NB4 (cell line): ENCODE measurements at places on chromosomes 2 and 18.

DNA sequence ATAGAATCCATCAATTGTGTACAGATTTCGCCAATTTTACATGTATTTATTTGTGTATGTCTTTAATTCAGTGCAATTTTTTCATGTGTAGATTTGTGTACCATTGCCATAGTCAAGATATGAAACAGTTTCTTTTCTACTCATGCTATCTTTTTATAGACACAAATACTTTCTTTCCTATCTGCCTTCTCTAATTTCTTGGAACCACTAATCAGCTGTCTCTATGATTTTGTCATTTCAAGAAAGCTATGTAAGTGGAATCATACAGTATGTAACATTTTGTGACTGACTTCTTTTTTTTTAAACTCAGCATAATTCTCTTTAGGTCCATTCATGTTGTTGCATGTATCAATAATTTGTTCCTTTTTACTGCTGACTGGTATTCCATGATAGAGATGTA, 33.3 kb downstream of the KIAA1328 start:
- no peak for DNase-seq

DNA sequence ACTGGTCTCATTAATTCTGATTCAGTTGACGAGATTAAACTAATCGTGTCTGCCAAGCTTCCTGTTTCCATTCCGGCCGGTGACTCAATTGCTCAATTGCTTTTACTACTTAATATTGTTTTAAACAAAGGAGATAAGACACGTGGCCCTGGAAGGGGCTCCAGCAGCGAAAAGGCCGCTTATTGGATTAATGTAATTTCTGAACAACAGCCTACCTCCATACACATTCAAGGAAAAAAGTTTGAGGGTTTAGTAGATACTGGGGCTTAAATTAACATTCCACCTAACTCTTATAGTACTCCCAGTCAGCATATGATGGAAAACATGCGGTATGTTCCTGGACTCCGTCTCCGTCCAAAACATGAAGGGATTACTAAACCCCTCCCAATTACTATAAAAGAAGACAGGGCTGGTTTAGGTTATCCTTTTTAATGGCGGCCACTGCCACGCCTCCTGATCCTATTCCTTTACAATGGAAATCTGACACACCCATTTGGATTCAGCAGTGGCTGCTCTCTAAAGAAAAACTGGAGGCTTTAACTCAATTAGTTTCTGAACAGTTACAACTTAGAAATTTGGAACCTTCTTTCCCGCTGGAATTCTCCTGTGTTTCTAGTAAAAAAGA, 27.1 kb downstream of the VPS54 start:
- DNase-seq, result no peak

DNA sequence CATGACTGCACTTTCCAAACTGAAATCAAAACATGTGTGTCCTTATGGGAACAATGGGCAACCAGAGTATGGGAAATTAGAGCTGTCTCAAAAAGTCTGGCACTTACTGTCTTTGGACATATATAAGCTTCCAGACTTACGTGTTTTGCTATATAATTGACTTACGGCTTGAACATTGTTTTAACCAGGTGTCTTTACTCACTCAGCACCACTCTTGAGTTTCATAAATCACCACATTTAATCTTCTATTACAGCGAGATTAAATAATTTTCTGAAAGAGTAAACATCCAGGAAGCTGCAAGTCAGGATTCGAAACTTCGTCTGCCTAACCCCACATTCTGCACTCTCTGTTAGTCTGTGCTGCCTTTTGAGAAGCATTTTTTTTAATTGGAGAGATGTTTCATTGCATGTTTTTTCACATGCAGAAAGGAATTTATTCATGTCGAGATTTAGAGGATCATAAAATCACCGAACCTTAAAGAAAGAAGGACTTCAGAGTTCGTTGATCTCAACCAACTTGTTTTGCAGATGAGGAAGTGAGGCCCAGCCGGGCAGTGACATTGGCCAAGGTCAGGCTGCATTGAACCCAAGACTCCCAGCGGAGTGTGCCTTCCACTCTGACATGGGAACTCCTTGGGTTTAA, 137.3 kb downstream of the SETBP1 start:
- no peak for DNase-seq

- DNase-seq, result no peak
These were observed 24.4 kb downstream of the EHD3 start for GRCh38 chr2:31258351-31258750.

GRCh38 chr2:68272246-68272994, 20.1 kb upstream of the PPP3R1 start:
- DNase-seq, result peak; percentile 44

- DNase-seq, result peak; percentile 59
These were observed 37.6 kb downstream of the SLC14A1 start for GRCh38 chr18:45761512-45762114.

GRCh38 chr18:1999387-1999786, 571.9 kb downstream of the METTL4 start:
- no peak for DNase-seq

- no peak for DNase-seq
These were observed 1343.2 kb upstream of the LRRTM1 start for GRCh38 chr2:81647715-81648230.

GRCh38 chr2:14675489-14675888, 43.0 kb downstream of the LRATD1 start:
- DNase-seq, result no peak

DNA sequence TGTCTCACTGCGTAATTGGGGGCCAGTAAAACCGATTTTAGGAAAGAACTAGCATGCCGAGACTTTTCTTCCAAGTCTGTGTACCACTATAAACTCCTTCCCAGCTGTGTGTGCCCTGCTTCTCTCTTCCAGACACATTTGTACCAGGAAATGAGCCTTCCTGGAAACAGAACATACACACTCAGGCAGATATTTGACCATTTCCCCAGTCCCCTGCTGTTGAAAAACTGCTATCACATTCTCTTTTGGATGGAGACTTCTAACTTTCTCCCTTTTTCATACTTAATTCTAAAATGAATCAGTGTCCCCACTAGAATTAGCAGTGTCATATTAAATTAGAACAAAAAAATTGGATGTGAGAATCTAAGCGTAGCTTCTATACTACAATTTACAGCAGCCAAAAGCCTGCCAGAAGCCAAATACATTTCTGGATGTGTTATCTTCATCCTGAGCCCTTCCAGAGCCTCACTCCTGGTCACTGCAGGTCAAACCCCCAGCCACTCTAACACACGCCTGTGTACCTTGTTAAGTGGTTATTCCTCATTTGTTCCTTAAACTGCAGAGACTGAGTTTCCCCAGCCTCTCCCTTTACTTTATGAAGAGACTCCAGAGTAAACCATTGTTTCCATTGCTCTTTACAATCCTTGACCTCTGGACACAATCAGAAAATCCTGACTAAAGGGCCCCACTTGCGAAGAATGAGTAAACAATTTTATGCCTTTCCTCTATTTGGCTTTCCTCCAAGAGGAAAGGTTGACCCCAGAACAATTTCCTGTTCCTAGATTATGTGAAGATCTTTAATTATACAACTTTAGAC, 20.4 kb downstream of the DSG4 start:
- DNase-seq, result no peak

DNA sequence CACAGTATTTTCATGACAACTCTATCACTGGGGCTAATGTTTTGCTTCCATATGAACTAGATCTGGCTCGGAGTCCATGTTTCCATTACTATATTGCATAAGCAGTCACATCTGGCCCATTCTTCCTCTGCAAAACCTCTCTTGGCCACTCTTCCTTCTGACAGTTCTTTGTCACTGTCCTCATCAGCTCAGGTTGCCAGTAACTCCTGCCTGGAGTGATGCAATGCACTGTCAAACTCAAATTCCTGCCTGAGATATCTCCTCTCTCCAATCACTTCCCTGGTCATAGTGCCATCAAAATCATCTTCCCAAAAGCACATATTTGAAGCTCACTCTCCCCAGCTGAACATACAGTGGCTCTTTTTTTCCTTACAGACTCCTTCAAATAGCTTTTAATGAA, 66.1 kb downstream of the COLEC12 start:
- DNase-seq, result no peak

GRCh38 chr2:68774569-68775271, 40.1 kb downstream of the ARHGAP25 start:
- DNase-seq, result peak; percentile 97

GRCh38 chr2:96701636-96702035, 38.2 kb downstream of the LMAN2L start:
- DNase-seq, result no peak

DNA sequence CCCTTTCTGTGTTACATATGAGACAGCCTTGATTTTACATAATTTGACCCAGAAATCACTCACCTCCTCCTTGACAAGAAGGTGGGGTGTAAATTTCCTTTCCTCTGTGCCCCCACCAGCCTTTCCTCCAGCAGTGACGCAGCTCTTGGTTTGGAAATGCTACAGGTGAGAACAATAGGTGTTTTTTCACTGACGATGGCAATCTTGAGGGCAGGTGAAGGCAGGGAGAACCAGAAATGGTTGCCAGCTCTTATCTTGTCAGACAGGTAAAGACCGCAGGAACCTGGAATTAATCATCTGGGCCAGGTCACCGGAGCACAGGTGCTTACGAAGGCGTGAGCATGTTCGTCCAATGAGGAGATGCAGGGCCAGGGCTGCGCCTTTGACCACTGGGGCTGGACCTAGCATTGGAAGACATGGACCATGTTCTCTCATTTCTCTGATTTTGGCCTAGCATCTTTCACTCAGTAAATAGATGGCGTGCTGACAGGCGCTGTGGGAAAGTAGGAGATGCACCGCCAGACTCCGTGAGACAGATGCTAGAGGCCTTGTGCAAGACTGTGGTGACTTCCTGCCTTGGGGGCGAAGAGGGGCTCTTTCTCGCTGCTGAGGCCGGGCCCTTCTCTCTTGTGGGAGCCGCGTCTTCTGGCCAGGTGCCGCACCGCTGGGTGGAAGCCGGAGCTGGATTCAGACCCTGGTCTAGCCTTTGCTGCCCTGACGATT, 4.0 kb downstream of the CIDEA start:
- peak; percentile 79 for DNase-seq

DNA sequence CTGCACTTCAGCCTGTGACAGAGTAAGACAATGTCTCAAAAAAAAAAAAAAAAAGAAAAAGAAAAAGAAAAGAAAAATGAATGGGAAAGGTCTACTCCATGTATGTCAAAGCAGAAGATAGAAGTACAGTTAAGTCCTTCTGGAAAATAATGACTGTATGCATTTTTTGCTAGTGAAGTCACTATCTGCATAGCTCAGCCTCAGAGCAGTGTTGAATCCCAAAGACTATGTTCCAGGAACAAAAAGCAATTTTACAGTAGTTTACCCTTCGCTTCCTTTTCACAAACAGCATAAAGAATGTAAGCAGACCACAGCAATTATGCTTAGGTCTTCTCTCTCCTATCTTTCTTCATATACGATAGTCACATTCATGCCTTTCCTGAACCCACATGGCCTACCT, 497.4 kb downstream of the CMPK2 start:
- no peak for DNase-seq

- peak; percentile 52 for DNase-seq
These were observed 13.3 kb upstream of the PRELID3A start for GRCh38 chr18:12394428-12394827.

GRCh38 chr18:56562479-56562878, 75.9 kb downstream of the TXNL1 start:
- no peak for DNase-seq
